ENCODE measurements at places on chromosomes 6 and 20. TPM values are rescaled to one million over a fixed set of nuclear protein-coding genes. Genes with fewer than 3 reads are reported as not detected.

Gene TINAG
- total RNA-seq, result not detected

Gene RNF39
- total RNA-seq, result not detected

Gene HINT3
- total RNA-seq, result 17.3 TPM

Gene MCM3
- total RNA-seq, result 35.8 TPM

Gene SAPCD1
- 5.4 TPM for total RNA-seq

Gene SPATS1
- total RNA-seq, result not detected

Gene PHACTR1
- 34.6 TPM for total RNA-seq

Gene MYL9
- 86.3 TPM for total RNA-seq

Gene MCCD1
- total RNA-seq, result not detected

Gene MICA
- 15.2 TPM for total RNA-seq

GRCh38 chr6:46410334-46410953 lies 80.8 kb downstream of the RCAN2 start:
- no peak for DNase-seq
- no peaks in the 10 kb centered on the region for H3K27me3 ChIP-seq
- no peak overlapping the region for H3K4me3 ChIP-seq
- no peaks in the 10 kb centered on the region for H3K36me3 ChIP-seq

- H3K4me1 ChIP-seq, result no peaks in the 10 kb centered on the region
- H3K27me3 ChIP-seq, result no peaks in the 10 kb centered on the region
- no peak overlapping the region for H3K4me3 ChIP-seq
- H3K36me3 ChIP-seq, result no peaks in the 10 kb centered on the region
- H3K27ac ChIP-seq, result no peak overlapping the region
These were observed 236.1 kb downstream of the PACRG start for GRCh38 chr6:162963861-162964260.

DNA sequence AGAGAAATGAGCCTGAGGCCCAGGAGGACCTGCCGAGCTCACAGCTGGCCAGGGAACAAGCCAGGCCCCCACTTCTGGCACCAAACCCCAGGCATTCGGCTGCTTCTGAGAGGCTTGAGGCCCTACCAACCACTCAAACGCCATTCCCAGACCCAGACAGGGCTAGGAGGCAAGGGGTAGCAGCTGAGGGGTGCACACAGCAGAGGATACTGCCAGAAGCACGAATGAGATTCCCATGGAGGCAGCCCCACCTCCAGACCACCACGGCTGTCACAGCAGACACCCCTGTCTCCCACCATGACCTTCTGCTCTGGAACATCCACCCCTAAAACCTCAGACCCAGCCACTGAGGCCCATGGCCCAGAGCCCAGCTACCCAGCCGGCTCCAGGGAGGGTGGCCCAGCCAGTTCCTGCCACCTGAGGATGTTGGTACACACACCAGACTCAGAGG lies 36.1 kb downstream of the NTSR1 start:
- peaks cover 27% of the 10 kb centered on the region for H3K4me1 ChIP-seq
- no peak overlapping the region for H3K4me3 ChIP-seq
- no peak overlapping the region for H3K27ac ChIP-seq
- DNase-seq, result peak; percentile 51

- no peaks in the 10 kb centered on the region for H3K36me3 ChIP-seq
- H3K27me3 ChIP-seq, result peaks cover 23% of the 10 kb centered on the region
- no peak for DNase-seq
- H3K4me3 ChIP-seq, result no peak overlapping the region
These were observed 209.7 kb downstream of the SMOC2 start for GRCh38 chr6:168650671-168651111.

DNA sequence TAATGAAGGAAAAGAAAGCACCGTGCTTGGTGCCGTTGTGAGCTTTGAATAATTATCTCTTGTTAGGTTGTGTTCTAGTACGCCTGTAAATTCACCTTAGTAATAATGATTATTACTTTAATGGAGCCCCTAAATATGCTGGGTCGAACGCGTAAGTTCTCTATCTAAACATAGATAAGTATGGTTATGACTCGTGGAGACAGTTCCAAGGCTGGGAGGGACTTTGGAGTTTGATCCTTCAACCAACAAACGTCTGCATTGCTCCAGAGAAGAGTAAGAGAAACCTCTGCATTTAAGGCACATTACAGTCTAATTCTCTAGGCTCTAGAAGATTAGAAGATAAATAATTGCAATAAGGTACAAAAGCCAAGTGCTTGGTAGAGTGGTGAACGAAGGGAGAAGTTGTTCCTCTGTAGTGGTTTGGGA lies 514 bp downstream of the ACOT13 start:
- peak overlapping the region; percentile 88 for H3K27ac ChIP-seq
- DNase-seq, result no peak
- no peaks in the 10 kb centered on the region for H3K27me3 ChIP-seq
- H3K4me1 ChIP-seq, result peaks cover 23% of the 10 kb centered on the region
- peaks cover 16% of the 10 kb centered on the region for H3K36me3 ChIP-seq
- peak overlapping the region; percentile 95 for H3K4me3 ChIP-seq

- H3K4me1 ChIP-seq, result no peaks in the 10 kb centered on the region
- no peak overlapping the region for H3K4me3 ChIP-seq
These were observed 189.5 kb upstream of the FLRT3 start for GRCh38 chr20:14526891-14527290.

DNA sequence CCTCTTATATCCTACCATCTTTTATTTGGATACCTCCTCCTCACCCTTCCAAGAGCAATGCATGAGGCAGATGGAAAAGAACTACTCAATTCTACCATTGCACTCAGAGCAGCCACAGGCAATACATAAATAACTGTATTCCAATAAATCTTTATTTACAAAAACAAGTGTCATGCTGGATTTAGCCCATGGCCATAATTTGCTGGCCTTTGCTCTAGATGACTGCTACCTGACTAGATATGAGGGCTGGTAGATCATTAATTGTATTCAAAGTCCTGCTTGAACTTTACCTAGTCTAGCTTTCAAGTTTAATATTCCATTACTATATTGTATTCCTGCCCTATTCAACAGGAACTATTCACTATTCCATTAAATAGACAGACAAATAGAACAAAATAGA lies 37.1 kb downstream of the AFG1L start:
- no peaks in the 10 kb centered on the region for H3K4me1 ChIP-seq
- no peak overlapping the region for H3K4me3 ChIP-seq
- DNase-seq, result no peak
- H3K36me3 ChIP-seq, result no peaks in the 10 kb centered on the region
- H3K27me3 ChIP-seq, result no peaks in the 10 kb centered on the region
- H3K27ac ChIP-seq, result no peak overlapping the region

GRCh38 chr6:105430685-105431084 lies 27.8 kb upstream of the PREP start:
- no peaks in the 10 kb centered on the region for H3K27me3 ChIP-seq
- DNase-seq, result no peak
- H3K36me3 ChIP-seq, result no peaks in the 10 kb centered on the region
- no peaks in the 10 kb centered on the region for H3K4me1 ChIP-seq
- no peak overlapping the region for H3K27ac ChIP-seq

- no peak for DNase-seq
- H3K27me3 ChIP-seq, result no peaks in the 10 kb centered on the region
- no peak overlapping the region for H3K4me3 ChIP-seq
- H3K36me3 ChIP-seq, result no peaks in the 10 kb centered on the region
- H3K27ac ChIP-seq, result no peak overlapping the region
These were observed 105.3 kb downstream of the HIVEP2 start for GRCh38 chr6:142839686-142840040.

DNA sequence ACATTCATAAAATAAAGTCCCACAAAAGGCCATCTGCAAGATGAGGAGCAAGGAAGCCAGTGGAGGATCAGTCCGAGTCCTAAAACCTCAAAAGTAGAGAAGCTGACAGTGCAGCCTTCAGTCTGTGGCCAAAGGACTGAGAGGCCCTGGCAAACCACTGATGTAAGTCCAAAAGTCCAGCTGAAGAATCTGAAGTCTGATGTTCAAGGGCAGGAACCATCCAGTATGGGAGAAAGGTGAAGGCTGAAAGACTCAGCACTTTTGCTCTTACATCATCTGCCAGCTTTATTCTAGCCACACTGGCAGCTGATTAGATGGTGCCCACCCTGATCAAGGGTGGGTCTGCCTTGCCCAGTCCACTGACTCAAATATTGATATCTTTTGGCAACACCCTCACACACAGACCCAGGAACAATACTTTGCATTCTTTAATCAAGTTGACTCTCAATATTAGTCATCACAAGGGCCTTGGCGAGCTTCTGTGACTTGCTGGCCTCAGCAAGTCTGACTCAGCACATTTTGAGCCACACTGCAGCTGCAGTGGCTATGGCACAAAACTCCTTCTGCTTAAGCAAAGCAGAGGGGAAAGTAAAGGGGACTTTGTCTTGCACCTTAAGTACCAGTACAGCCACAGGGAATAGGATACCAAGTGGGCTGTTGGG lies 1370.3 kb upstream of the CITED2 start:
- H3K36me3 ChIP-seq, result no peaks in the 10 kb centered on the region
- H3K27me3 ChIP-seq, result no peaks in the 10 kb centered on the region
- H3K4me1 ChIP-seq, result no peaks in the 10 kb centered on the region
- no peak overlapping the region for H3K27ac ChIP-seq
- DNase-seq, result no peak

- H3K4me1 ChIP-seq, result peaks cover 30% of the 10 kb centered on the region
- no peaks in the 10 kb centered on the region for H3K27me3 ChIP-seq
These were observed 6.4 kb upstream of the GPSM3 start for GRCh38 chr6:32198866-32199265.

- H3K27ac ChIP-seq, result peak overlapping the region; percentile 22
- peaks cover 13% of the 10 kb centered on the region for H3K4me1 ChIP-seq
- no peaks in the 10 kb centered on the region for H3K27me3 ChIP-seq
- peaks cover 7% of the 10 kb centered on the region for H3K36me3 ChIP-seq
- no peak for DNase-seq
These were observed 10.9 kb downstream of the JAG1 start for GRCh38 chr20:10662661-10663458.

- no peaks in the 10 kb centered on the region for H3K4me1 ChIP-seq
- no peak overlapping the region for H3K4me3 ChIP-seq
- no peaks in the 10 kb centered on the region for H3K36me3 ChIP-seq
- H3K27ac ChIP-seq, result no peak overlapping the region
These were observed 464.9 kb downstream of the TBC1D32 start for GRCh38 chr6:120869397-120869796.

DNA sequence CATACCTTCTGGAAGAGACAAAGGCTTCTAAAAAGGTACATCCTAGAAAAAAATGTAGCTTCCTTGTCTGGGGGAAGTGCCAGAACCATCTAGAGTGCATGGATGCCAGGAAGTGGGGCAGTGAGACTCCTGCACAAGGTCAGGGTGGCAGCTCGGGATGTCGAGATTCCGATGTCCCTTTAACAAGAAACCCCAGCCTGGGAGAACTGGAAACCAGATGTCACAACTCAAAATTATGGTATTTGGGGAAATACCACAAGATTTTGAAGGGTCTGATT lies 168.4 kb downstream of the ZDHHC14 start:
- H3K4me1 ChIP-seq, result peaks cover 23% of the 10 kb centered on the region
- DNase-seq, result no peak
- no peaks in the 10 kb centered on the region for H3K27me3 ChIP-seq
- H3K36me3 ChIP-seq, result no peaks in the 10 kb centered on the region

GRCh38 chr6:42030585-42031506 lies 19.5 kb upstream of the TAF8 start:
- no peaks in the 10 kb centered on the region for H3K27me3 ChIP-seq
- H3K27ac ChIP-seq, result peak overlapping the region; percentile 38
- no peak overlapping the region for H3K4me3 ChIP-seq
- peaks cover 8% of the 10 kb centered on the region for H3K36me3 ChIP-seq
- peaks cover 48% of the 10 kb centered on the region for H3K4me1 ChIP-seq
- peak; percentile 72 for DNase-seq

- no peak for DNase-seq
- H3K4me3 ChIP-seq, result no peak overlapping the region
- no peak overlapping the region for H3K27ac ChIP-seq
- H3K4me1 ChIP-seq, result peaks cover 26% of the 10 kb centered on the region
- H3K36me3 ChIP-seq, result no peaks in the 10 kb centered on the region
These were observed 44.2 kb downstream of the SNAI1 start for GRCh38 chr20:50026746-50027575.

- peaks cover 100% of the 10 kb centered on the region for H3K36me3 ChIP-seq
- H3K4me1 ChIP-seq, result peaks cover 10% of the 10 kb centered on the region
- DNase-seq, result no peak
- no peaks in the 10 kb centered on the region for H3K27me3 ChIP-seq
- no peak overlapping the region for H3K4me3 ChIP-seq
- H3K27ac ChIP-seq, result no peak overlapping the region
These were observed 18.7 kb downstream of the DIDO1 start for GRCh38 chr20:62907384-62908317.

DNA sequence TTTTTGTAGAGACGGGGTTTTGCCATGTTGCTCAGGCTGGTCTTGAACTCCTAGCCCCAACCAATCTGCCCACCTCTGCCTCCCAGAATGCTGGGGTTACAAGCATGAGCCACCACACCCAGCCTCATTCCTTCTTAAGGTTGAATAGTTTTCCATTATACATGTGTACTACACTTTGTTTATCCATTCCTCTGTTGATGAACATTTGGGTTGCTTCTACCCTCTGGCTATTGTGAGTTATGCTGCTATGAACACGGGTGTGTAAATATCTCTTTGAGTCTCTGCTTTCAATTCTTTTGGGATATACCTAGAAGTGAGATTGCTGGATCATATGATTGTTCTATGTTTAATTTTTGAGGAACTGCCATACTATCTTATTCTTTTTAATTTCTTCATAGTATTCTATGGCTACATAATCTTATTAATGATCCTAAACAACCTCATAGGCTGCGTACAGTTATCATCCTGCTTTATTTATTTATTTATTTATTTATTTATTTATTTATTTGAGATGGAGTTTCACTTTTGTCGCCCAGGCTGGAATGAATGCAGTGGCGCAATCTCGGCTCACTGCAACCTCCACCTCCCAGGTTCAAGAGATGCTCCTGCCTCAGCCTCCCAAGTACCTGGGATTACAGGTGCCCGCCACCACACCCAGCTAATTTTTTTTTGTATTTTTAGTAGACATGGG lies 49.2 kb upstream of the TLDC2 start:
- no peak overlapping the region for H3K27ac ChIP-seq
- H3K4me3 ChIP-seq, result no peak overlapping the region
- no peaks in the 10 kb centered on the region for H3K36me3 ChIP-seq

- H3K27ac ChIP-seq, result no peak overlapping the region
- H3K27me3 ChIP-seq, result no peaks in the 10 kb centered on the region
- H3K36me3 ChIP-seq, result no peaks in the 10 kb centered on the region
- no peak overlapping the region for H3K4me3 ChIP-seq
- DNase-seq, result no peak
- peaks cover 12% of the 10 kb centered on the region for H3K4me1 ChIP-seq
These were observed 55.6 kb upstream of the CARMIL1 start for GRCh38 chr6:25223490-25223991.

- no peak overlapping the region for H3K27ac ChIP-seq
- no peak overlapping the region for H3K4me3 ChIP-seq
- no peak for DNase-seq
These were observed 77.5 kb downstream of the C6orf118 start for GRCh38 chr6:165231581-165232561.

All from spleen (tissue), 13 donors.